8988T (cell line): ENCODE measurements at places on chromosomes 13 and 19.

DNA sequence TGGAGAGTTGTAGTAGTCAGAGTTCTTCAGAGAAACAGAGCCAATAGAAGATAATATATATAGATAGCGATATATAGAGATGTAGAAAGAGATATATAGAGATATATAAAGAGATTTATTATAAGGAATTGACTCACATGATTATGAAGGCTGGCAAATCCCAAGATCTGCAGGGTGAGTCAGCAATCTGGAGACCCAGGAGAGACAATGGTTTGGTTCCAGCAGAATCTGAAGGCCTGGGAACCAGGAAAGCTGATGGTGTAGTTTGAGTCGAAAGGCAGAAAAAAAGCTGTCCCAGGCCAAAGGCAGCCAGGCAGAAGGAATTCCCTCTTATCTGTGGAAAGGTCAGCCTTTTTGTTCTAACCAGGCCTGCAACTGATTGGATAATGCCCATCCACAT, 194.1 kb downstream of the NUFIP1 start:
- no peak for DNase-seq

DNA sequence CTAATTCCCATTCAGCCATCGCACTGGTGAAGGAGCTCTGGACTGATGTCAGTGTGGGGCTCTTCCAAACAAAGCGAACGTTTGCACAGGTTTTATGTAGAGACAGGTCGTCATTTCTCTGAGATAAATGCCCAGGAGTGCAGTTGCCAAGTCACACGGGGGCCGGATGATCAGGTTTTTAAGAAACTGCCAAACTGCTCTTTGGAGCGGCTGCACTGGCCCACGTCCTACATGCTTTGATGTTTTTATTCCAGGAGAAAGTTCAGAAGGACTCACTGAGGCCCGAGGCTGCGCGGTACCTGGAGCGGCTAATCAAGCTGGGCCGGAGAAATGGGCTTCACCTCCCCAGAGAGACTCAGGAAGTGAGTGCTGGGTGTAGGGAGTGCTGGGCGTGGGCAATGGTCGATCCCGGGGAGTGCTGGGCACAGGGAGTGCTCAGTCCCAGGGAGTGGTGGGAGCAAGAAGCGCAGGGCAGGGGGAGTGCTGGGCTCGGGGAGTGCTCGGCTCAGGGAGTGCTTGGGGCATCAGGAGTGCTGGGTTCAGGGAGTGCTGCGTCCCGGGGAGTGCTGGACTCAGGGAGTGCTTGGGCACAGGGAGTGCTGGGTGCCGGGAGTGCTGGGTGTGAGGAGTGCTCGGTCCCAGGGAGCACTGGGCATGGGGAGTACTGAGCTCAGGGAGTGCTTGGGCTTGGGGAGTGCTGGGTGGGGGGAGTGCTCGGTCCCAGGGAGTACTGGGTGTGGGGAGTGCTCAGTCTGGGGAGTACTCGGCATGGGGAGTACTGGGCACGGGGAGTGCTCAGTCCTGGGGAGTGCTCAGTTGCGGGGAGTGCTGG, 10.7 kb downstream of the THOP1 start:
- no peak for DNase-seq

- DNase-seq: no peak
Measured at GRCh38 chr13:51912511-51913225, 50.9 kb downstream of the CCDC70 start.

DNA sequence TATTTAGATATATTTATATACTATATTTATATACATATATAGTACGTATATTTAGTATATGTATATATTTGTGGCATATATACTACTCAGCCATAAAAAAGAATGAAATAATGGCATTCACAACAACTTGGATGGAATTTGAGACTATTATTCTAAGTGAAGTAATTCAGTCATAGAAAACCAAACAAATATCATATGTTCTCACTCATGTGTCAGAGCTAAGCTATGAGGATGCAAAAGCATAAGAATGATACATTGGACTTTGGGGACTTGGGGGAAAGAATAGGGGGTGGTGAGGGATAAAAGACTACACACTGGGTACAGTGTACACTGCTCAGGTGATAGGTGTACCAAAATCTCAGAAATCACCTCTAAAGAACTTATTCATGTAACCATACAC, 1015.7 kb downstream of the EFNB2 start:
- no peak for DNase-seq

GRCh38 chr19:1110809-1111640, 7.2 kb downstream of the GPX4 start:
- no peak for DNase-seq

GRCh38 chr19:34261334-34262109, 7.2 kb downstream of the GARRE1 start:
- DNase-seq: no peak

DNA sequence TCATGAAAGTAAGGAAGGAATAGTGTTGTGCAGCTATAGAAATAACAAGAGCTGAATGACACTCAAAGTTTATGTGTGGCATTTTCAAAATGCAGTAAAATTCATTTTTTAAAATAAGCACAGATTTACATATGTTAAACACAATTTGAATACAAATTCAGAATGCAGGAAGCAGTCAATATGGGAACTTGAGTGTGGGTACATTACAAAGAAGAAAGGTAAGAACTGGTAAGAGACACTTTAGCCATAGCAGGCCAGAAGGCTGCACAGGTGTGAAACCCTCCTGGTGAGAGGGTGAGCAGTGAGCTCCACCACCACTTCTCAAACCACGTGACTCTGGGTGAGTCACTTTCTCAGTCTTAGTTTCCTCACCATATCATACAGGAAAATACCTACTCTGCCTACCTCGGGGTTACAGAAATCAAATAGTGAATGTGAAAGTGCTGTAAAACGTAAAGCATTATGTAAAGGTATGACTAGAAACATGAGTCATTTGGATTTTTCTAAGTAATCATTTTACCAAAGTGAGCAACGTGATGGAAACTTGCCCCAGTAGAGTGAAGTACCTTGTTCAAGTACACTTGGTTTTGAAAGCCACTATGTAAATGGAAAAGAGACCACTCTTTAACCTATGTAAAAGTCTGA, 40.5 kb downstream of the USP12 start:
- no peak for DNase-seq
